ENCODE measurements at places on chromosomes 1 and 21.

- H3K27ac ChIP-seq, result no peak overlapping the region
- H3K27me3 ChIP-seq, result no peaks in the 10 kb centered on the region
- no peaks in the 10 kb centered on the region for H3K36me3 ChIP-seq
- peaks cover 3% of the 10 kb centered on the region for H3K4me1 ChIP-seq
Observed at GRCh38 chr1:219277304-219278105, 103.8 kb downstream of the LYPLAL1 start.

GRCh38 chr1:64356636-64357256 lies 113.2 kb upstream of the CACHD1 start:
- no peaks in the 10 kb centered on the region for H3K27me3 ChIP-seq
- H3K36me3 ChIP-seq, result no peaks in the 10 kb centered on the region
- no peaks in the 10 kb centered on the region for H3K4me1 ChIP-seq
- H3K4me3 ChIP-seq, result no peak overlapping the region

- H3K27ac ChIP-seq, result peak overlapping the region; percentile 2
- H3K4me3 ChIP-seq, result no peak overlapping the region
- DNase-seq, result no peak
- H3K36me3 ChIP-seq, result no peaks in the 10 kb centered on the region
- no peaks in the 10 kb centered on the region for H3K27me3 ChIP-seq
Observed at GRCh38 chr1:225603538-225604354, 49.2 kb downstream of the ENAH start.

DNA sequence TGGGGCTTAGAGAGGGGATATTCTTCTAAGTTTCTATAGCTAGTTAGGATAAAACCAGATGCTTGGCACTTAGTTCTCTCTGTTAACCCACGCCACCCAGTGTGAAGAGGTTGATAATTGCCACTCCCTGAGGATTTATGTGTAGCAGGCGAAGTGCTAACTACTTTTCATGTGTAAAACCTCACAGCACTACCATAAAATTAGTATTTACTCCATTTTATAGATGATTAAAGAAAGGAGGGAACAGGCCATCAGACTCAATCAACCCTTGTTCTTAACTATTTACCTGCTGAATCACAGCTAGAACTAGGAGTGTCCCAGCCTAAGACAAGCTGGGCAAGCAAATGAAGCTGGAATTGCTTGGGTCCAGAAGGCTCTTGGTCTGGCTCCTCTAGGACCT lies 8.9 kb downstream of the LIN28A start:
- no peaks in the 10 kb centered on the region for H3K27me3 ChIP-seq
- no peak for DNase-seq
- H3K4me3 ChIP-seq, result no peak overlapping the region
- no peaks in the 10 kb centered on the region for H3K4me1 ChIP-seq

GRCh38 chr1:19420606-19421005 lies 64.7 kb downstream of the CAPZB start:
- peaks cover 97% of the 10 kb centered on the region for H3K4me1 ChIP-seq
- no peak for DNase-seq
- peaks cover 12% of the 10 kb centered on the region for H3K36me3 ChIP-seq
- H3K27ac ChIP-seq, result peak overlapping the region; percentile 61

DNA sequence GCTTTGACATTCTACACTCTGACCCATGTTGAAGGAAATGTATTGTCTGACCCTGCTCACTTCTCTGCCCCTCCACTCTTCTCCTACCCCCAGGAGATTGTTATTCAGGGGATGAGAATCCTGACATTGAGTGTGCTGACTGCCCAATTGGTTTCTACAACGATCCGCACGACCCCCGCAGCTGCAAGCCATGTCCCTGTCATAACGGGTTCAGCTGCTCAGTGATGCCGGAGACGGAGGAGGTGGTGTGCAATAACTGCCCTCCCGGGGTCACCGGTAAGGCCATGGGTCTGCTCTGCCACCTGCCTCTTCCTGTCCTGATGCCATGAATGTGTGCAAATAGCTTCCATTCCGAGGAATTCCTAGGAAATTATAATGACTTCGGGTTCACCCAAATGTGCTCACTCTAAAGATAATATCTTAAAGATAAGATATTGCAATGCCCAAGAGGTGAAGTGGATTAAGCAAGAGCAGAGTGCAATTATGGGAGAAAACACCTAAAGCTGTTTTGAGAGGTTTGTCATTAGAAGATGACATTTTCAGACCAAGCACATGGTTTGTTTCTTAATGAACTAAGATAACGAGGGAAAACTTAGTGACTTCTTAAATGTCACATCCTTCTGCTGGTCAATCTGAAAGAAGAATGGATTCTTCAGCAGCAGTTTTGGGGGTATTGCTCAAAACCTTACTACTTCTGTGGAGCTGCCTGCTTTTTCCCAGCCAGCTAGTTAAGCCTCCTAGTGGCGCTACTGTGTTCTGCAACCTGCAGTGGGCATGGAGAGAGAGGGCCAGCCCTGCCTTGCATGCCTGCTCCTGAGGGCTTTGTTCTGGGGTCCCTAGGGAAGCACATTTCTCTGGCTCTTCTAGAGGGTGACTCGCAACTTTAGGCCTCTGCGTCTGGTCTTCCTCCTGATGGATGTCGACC lies 41.6 kb downstream of the LAMC2 start:
- no peak for DNase-seq
- no peak overlapping the region for H3K4me3 ChIP-seq
- H3K4me1 ChIP-seq, result no peaks in the 10 kb centered on the region
- no peaks in the 10 kb centered on the region for H3K27me3 ChIP-seq

GRCh38 chr1:20896826-20897225 lies 109.7 kb upstream of the HP1BP3 start:
- no peak for DNase-seq
- no peak overlapping the region for H3K4me3 ChIP-seq
- H3K36me3 ChIP-seq, result peaks cover 25% of the 10 kb centered on the region
- H3K27me3 ChIP-seq, result no peaks in the 10 kb centered on the region
- H3K4me1 ChIP-seq, result no peaks in the 10 kb centered on the region

GRCh38 chr1:1419813-1420653 lies 1.0 kb downstream of the ANKRD65 start:
- H3K4me3 ChIP-seq, result no peak overlapping the region
- H3K27ac ChIP-seq, result no peak overlapping the region
- H3K4me1 ChIP-seq, result no peaks in the 10 kb centered on the region
- no peaks in the 10 kb centered on the region for H3K36me3 ChIP-seq
- H3K27me3 ChIP-seq, result no peaks in the 10 kb centered on the region

- no peak for DNase-seq
- H3K27me3 ChIP-seq, result no peaks in the 10 kb centered on the region
- H3K27ac ChIP-seq, result peak overlapping the region; percentile 94
- peak overlapping the region; percentile 91 for H3K4me3 ChIP-seq
Observed at GRCh38 chr1:3067301-3067670, 1.7 kb upstream of the PRDM16 start.

Measured in thoracic aorta (tissue), 2 donors.